ENCODE measurements at places on chromosomes 3 and 15.

GRCh38 chr3:114850898-114851297 lies 296.2 kb downstream of the ZBTB20 start:
- DNase-seq, result no peak

DNA sequence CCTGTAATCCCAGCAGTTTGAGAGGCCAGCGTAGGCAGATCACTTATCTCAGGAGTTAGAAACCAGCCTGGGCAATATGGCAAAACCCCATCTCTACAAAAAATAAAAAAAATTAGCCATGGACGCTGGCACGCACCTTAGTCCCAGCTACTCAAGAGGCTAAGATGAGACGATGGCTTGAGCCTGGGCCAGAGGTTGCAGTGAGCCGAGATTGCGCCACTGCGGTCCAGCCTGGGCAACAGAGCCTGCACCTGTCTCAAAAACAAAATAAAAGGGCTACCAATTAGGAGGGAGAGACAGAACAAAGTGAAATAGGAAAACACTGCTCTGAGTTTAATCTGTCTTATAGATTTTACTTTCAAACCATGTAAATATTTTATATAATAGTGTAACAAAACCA lies 33.8 kb downstream of the MSL2 start:
- DNase-seq, result no peak

GRCh38 chr15:73922186-73923151 lies 3.8 kb upstream of the LOXL1 start:
- DNase-seq, result no peak

GRCh38 chr3:134693804-134694203 lies 43.0 kb upstream of the KY start:
- DNase-seq, result no peak

DNA sequence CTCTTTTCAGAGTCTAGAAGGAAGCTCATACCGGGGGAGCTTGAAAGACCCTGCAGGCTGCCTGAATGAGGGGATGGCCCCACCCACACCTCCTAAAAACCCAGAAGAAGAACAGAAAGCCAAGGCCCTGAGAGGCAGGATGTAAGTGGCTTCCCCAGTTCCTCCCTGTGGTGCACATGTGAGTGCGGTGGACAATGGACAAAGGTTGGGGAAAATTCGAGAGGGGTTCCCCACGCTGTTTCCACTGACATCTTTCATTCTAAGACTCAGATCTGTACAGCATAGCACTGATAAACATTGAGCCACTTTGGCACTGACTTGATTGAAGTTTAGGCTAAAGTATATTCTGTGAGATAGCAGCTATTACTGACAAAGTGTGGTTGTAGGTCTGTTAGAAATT lies 79.5 kb upstream of the UMPS start:
- DNase-seq, result no peak

DNA sequence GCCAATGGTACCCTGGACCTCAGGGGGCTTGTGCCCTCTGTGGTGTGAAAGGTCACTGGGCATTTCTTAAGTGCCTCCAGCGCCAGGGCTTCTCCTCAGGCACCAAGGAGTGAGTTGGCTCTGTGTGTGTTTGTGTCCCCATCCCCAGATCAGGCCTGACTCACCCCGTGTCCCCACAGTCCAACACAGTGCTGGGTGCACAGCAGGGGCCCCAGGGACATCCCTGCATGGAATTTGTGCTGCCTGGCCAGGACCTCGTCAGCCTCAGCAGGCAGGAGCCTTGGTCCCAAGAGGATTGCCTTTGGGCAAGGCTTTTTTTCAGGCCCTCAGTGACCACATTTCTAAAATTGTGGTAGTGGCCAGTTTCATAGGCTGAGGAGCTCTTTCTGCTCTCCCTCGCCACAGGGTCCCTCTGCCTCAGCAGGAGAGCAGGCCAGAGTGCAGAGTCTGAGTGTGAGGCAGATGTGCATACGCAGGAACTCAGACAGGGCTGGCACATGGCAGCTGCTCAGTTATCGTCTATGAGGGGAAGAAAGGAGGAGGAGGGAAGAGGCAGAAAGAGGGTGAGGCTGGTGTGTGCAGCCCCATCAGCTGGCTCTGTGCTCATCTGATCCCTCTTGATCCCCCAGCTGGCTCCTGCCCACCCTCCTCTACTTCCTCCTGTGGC lies 215.6 kb downstream of the RPLP1 start:
- DNase-seq, result peak; percentile 24

- DNase-seq, result no peak
Observed at GRCh38 chr3:139607257-139608107, 67.9 kb upstream of the RBP1 start.

DNA sequence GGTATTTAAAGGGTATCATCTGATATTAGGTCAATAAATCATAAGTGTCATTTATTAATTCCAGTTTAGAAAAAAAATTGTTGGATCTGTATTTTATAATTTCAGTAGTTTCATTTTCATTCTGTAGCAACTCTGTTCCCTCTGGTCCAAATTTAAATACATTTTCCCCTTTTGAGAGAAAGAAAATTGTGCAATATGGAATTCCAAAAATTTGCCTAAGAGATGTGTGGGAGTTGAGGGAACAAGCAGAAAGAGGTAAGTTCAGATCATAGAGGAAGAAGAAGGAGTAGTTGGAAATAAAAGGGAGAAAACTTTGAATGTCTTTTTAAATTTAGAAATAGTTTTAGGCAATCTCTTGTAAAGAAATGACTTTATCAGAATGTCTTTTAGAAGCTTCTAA lies 48.9 kb upstream of the MME start:
- DNase-seq, result no peak

DNA sequence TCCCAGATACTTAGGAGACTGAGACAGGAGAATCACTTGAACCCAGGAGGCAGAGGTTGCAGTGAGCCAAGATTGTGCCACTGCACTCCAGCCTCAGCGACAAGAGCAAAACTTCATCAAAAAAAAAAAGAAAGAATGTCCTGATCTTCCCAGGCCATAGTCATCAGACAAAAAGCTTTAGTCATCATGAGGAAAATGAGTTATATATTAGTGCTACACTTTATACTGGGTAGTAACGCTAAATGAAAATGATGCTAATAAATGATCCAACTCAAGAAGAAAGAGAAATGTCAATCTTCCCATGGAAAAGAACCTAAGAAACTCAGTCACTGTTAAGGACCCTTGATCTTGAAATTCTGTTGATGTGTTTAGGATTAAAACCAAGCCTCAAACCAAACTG lies 26.3 kb upstream of the TRIM59 start:
- no peak for DNase-seq

DNA sequence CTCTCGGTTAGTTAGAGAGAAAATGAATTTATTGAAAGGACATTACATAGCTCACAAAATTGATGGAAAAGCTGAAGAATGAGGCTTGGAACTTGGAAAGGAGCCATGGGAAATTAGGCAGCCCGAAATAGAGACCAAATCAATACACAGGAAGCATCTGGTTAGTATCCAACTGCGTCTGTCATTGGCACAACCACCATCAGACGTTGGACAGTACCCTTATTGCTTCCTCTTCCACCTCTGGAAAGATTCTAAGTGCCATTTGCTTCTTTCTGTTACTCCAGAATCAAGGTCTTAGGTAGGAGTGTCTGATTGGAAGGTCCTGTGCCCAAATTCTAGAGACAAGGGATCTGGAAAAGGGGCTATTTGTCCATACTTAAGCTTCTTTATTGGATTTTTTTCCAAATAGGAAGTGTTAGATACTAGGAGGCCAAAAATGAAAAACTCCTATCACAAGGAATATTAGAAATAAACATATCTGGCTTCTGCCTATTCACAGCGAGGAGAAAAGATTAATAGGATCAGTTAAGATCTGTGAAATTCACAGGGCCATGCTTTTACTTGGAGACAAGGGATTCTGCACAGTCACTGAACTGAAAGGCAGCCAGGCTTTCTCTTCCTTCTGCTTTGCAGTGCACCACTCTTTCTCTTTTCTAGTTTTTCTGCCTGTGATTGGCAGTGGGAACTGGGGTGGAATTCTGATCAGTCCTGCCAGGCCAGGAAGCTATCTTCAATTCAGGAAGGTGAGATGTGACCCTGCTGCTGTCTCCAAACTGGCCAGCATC lies 10.7 kb upstream of the HACD2 start:
- DNase-seq, result no peak

DNA sequence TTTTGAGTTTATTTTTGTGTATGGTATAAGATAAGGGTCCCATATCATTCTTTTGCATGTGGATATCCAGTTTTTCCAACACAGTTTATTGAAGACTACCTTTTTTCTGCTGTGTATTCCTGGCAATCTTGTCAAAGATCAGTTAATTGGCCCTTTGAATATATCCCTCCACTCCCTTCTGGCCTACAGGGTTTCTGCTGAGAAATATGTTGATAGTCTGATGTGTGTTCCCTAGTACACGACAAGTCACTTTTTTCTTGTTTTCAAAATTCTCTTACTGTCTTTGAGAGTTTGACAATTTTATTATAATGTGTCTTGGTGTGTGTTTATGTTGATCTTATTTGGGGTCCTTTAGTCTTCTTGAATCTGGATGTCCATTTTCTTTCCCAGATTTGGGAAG lies 129.2 kb downstream of the ISL2 start:
- DNase-seq, result no peak

DNA sequence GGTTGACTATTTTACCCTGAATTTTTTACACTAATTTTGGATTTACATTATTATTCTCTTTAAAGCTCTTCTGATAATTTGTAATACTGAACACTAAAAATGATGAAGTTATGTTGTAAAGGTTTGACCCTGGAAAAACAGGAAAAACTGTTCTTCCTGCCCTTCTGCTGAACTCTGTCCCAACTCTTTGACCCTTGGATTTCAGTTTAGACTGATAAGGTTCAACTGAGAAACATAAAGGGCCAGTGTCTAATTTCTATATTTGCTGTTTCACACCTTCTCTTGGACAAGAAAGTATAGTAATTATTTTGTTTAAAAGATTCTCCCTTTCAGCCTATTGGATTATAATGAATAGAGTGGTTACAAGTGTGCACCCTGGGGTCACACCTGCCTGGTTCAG lies 12.8 kb upstream of the TMOD3 start:
- no peak for DNase-seq

DNA sequence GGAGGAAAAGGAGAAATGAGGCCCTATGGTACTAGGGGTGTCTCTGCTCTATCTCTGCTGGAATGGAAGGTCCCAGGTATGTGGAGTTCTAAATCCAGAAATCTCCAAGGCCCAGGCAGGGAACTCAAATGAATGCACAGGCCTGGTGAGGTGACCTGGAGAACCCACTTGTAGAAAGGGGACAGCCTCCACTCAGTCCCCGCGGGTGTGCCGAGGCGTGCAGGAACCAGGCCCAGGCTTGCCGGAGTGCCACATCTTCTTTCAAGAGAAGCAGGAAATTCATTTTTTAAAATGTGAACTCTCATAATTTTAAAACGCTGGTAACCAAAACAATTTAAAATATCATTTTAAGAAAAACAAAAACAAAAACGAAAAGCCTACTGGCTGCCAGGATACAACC lies 32.2 kb upstream of the ADCY5 start:
- no peak for DNase-seq

DNA sequence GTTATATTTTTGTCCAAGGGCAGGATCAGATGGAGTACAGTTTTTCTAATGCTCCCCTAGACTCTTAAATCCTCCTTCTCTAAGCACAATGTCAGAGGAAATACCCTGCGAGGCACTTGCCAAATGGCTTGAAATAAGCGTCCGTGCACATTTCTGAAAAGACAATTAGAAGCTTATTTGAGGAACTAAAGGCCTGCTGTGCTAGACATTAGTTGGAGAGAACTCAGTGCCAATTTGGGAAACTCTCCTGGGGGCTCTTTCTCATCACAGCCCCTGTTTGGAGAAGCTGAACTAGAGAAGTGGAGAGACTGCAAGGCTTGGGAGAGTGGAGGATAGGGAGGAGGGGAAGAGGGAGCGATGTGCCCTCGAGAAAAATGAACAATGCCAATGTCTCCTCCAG lies 247.6 kb upstream of the C2CD4B start:
- DNase-seq, result no peak

- no peak for DNase-seq
Observed at GRCh38 chr3:31543375-31543774, 10.7 kb downstream of the STT3B start.

DNA sequence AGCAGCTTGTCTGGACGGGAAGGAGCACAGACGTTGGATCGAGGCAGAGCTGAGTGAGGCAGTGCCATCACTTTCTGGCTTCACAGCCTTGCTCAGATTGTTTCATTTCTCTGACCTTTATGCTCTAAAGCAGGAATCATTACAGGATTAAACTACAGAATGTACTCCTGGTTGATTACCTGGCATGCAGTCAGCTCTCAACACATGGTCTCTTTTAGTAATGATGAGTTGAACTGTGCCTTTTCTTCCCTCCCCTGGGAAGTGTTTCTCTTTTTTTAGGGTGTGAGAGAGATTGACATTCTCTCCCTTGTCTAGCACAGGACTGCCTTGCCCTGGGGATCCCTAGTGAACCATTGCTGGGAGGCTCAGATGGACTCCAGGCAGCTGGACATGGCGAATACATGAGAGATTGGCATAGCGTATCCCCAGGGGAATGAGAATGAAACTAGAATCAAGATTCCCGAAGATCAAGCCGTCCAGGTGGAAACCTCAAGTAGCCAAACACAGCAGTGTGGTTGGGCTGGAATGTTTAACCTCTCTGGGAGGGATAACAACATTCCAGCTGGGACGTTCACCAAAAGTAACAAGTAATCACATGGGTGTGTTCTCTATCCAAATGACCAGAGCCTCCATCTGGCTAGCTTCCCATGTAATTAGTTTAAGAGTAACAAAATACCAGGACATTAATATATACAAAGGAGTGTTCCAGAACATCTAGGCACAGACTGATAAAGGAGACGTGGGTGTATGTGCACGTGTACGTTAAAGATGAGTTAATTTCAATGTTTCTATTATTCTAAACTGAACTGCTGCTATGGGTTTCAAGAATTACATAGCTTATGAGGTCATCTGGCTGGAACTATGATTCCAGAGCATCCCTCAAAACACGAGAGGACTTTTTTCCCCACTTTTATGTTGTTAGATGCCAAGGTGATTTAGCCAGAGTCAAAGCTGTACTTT lies 118.6 kb upstream of the NR2E3 start:
- no peak for DNase-seq

GRCh38 chr15:58458076-58458475 lies 26.3 kb downstream of the LIPC start:
- DNase-seq, result no peak

DNA sequence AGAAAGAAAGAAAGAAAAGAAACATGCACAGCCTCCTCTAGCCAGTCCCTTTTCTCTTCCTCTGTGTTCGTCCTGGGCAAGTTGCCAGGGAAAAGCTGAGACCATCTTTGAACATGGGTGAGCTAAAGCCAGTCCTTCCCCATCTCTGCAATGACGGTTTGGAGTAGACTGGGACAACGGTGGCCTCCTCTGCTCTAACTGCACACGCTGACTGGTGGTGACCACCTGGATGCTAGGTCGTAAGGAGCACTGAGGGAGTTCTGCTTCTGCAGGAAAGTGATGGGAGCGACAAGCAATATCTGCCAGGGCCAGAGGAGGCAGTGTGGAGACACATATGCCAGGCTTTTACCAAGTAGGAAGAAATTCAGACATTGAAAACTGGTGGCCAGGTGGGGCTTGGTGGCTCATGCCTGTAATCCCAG lies 111.7 kb downstream of the NUP210 start:
- no peak for DNase-seq

Measured in ascending aorta (tissue), 2 donors.